ENCODE measurements at places on chromosomes 6 and 20.

DNA sequence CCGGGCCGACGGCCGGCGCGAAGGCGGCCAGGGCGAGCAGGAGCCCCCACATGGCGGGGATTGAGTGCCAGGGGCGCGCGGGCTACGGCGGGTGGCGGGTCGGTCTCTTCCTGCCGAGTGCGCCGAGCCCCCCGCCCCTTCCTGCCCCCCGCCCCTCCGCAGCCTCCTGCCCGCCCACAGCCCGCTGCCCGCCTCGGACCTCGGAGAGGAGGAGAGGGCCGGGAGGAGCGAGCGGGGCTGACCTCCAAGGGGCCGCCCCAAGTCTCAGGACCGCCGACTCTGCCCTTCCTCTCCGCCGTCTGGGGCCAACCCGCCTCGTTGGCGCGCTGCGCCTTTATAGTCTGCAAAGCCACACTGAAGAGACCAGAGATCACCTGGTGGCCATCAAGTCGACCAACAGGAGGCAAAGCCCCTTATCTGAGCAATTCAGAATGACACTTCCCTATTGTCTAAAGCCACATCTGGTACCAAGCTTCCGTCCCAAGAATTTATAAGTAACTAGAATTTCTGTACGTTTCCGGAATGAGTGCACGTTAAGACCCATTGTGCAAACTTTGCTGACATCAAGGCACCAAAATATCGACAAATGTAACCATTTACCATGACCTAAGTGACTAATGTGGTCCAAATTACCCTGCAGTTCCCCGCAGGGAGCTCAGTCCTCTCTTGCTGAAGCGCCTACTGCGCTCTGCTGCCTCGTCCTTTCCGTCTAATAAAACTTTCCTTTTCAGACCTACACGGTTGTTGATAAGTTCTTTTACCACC lies at the start of gene CPXM1:
Gene CPXM1, minus strand, starts transcription at position 107 of the 765 bp plus-strand sequence. Its CDS starts 55 bp downstream, at position 52.
- DNase-seq: no peak

- no peak for DNase-seq
Observed at GRCh38 chr6:52375780-52376556, 14.0 kb downstream of the PAQR8 start.

DNA sequence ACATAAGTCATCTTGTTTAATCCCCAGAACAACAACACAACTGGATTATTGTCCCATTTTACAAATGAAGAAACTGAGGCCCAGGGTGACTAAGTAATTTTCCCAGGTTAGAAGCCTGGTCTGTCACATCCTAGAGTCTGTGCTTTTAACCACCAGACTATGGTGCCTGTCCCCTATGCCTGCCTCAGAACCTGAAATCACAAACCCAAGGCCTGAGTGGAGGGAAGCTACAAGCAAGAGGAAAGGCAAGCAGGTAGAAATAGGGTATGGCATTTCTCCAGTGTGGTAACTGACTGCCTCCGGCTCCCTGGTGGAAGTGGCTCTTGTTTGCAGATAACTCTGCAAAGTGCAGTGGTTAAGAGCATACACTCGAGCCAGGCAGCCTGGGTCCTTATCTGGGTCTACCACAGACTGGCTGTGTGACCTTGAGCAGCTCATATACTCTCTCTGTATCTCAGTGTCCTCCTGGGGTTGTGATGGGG lies 2.5 kb downstream of the TMEM63B start:
- no peak for DNase-seq

DNA sequence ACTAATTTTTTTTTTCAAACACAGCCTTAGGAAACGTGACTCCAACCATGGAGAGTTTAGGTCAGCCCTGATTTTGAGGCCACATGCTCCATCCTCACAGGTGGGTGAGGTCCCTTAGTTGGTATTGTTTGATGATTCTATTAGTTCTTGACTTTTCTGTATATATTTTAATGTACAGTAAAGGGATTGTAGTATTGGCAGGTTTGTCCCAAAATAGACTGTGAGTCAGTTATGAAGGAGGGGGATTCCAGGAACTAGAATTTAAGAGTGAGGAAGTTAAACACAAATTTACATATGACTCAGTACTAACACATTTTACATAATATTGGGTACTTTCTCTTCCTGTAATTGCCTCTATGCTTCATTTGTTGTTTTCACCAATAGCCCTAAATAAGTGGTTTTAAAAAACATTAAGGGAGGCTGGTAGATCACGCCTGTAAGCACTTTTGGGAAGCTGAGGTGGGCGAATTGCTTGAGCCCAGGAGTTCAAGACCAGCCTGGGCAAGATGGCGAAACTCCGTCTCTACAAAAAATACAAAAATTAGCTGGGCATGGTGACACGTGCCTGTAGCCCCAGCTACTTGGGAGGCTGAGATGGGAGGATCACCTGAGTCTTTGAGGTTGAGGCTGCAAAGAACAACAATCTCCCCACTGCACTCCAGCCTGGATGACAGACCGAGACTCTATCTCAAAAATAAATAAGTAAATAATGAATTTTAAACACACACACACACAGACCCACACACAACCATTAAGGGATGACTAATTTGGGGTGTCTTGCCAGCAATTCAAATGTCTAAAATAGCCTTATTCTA lies 81.8 kb downstream of the SGK1 start:
- DNase-seq: no peak

- peak; percentile 45 for DNase-seq
Observed at GRCh38 chr6:6811128-6812009, 222.8 kb downstream of the LY86 start.

GRCh38 chr6:34654061-34654710 lies 42.4 kb downstream of the ILRUN start:
- DNase-seq: no peak

DNA sequence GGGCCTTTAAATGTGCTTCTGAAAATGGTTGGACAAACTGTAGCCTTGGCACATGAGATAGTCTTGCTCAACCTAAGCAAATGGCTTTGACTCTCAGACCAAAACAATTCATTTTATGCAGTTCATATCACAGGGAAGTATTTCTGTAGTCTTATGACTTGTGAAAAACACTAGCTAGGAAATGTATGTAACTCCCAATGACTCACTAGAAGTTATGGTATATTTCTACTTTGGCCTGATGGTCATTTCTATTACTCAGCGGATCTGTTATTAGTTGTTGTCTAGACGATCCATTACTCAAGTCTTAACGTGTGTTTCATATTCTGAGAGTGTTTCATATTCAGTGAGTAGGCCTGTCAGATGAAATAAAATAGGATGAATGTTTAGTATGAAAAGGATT lies 1333.5 kb downstream of the KHDRBS2 start:
- DNase-seq: no peak

GRCh38 chr6:7313505-7314165 lies 636 bp upstream of the SSR1 start:
- DNase-seq: no peak

- DNase-seq: peak; percentile 79
Observed at GRCh38 chr20:21640556-21640955, 64.9 kb upstream of the PAX1 start.

GRCh38 chr6:48765352-48765961 lies 654.5 kb upstream of the PTCHD4 start:
- DNase-seq: peak; percentile 31

DNA sequence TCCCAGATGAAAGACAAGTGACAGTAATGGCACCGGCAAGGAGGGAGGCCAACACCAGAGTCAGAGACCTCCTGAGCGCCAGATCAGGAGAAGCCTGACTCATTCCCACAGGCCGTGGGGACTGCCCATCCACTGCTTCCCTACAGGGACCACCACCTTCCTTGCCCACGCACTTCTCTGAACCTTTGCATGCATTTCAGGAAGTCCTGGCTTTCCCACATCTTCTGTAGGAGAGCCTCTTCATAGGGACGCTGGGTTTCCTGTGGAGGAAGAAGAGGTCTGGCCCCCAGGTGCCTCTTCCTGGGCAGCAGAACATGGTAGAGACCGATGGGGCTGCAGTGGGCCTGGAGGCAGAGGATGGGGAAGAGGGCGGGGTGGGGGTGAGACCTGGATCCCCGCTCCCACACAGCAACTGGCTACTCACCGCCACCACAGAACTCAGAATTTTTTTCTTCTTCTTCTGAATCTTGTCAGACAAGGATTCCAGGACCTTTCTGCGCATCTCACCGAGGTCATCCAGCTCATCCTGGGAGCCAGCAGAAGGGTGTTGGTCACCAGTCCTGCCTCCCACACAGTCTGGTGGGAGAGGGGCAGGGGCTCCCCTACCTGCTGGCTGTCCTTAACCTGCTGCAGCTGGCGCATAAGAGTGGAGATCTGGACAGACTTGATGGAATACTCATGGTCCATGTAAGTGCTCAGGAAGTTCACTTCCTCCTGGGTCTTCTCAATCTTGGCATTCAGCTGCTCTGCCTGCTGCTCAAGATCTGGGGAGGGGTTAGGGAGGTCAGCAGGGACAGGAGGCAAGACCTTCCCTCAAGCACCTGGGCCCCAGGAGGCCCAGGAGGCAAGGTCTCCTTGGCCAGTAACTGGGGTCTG lies 13.7 kb downstream of the C20orf96 start:
- DNase-seq: no peak

- no peak for DNase-seq
Observed at GRCh38 chr6:71015392-71015791, 58.5 kb upstream of the B3GAT2 start.

GRCh38 chr6:151847064-151847463 lies 39.6 kb downstream of the ESR1 start:
- no peak for DNase-seq

DNA sequence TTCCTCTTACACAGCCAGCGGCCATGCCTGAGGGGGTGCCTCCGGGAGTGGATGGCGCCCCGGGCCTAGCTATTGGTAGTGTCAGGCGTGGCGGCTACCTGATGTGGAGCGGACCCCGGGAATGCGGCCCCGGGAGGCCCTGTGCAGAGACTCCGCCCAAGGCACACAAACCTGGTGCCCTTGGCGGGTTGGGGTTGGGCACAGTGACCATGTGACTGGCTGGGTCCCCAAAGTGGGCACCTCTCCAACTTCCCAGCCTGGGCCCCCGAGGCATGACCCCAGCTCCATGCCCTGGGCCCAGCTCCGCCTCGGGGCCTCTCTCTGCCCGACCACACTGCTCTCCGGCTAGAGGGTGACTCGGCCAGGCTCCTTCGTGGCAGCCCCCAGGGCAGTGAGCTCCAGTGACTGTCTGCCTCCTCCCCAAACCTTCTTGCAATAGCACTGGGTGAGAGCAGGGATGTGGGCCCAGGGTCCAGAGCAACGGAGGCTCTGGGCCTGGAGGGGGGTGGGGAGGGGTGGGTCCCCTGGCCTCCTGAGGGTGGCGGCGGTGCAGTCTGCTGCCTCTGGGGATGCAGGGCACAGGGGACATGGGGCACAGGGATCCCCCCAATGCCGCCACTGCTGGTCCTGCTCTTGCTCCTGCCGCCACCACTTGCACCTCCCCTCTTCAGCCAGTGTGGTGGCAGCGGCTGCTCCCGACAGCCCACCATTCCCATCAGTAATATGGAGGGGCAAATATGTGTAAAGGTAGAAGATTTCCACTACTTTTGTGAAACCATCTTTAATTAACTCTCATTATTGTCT lies 942.9 kb upstream of the EPHA7 start:
- no peak for DNase-seq

DNA sequence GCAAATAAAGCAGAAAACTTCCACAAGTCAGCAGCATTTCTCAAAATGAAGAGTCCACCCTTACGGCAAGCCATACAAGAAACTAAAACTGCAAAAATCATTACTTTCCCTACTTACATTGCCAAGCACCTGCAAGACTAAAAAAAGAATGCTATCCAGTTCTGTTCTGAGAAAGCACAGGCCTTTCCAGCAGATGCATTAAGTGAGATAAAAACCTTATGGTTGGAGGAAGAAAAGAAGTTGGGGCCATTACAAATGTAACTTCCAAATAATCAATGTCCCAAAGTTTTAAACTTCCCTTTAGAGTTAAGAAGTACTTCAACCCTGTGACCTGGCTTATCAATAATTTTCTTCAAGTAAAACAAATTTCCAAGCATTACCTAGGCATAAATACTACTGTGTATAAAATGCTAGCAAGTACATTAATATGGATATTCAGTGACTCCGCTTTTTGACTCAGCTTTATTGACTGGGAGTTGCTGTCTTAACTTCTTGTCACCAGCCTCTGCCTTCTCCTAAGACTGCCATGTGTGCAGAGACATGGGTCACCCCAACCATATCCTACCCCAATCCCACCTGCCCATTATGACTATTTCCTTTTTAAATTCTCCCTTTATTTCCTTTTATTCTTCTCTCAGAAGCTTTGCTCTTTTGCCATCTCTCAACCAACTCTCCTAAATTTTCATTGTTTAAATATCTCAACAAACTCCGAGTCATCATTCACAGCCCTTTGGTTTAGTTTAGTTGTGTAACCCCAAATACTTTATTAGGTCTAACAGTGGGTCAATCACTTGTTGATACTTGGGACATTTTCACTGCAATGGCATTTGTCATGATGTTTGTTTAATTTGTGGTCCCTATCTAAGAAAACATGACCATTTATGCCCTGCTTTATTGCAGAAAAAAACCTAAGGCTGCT lies 49.7 kb downstream of the SLC22A23 start:
- DNase-seq: no peak

GRCh38 chr6:6781172-6781872 lies 192.8 kb downstream of the LY86 start:
- DNase-seq: no peak

DNA sequence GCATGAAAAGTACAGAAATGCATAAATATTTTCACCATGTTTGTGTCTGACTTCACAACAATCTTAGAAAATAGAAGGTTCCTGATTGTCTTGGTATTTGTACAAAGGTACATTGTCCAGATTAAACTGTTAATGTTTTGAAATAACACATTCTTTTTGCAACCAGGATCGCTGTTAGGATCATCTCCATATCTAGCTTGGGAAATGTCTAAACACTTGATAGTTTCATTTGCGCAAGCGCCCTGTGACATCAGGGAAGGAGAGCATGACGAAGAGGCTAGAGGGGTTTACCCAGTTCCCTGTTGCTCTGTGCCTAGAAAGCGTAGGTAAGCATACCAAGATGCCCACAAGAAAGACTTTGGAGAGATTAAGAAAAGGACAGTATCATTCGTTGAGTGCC lies 19.4 kb downstream of the ALDH8A1 start:
- DNase-seq: no peak

GRCh38 chr6:145272246-145272645 lies 463.1 kb downstream of the EPM2A start:
- no peak for DNase-seq

GRCh38 chr6:47034926-47035325 lies 7.2 kb downstream of the ADGRF1 start:
- DNase-seq: peak; percentile 91

DNA sequence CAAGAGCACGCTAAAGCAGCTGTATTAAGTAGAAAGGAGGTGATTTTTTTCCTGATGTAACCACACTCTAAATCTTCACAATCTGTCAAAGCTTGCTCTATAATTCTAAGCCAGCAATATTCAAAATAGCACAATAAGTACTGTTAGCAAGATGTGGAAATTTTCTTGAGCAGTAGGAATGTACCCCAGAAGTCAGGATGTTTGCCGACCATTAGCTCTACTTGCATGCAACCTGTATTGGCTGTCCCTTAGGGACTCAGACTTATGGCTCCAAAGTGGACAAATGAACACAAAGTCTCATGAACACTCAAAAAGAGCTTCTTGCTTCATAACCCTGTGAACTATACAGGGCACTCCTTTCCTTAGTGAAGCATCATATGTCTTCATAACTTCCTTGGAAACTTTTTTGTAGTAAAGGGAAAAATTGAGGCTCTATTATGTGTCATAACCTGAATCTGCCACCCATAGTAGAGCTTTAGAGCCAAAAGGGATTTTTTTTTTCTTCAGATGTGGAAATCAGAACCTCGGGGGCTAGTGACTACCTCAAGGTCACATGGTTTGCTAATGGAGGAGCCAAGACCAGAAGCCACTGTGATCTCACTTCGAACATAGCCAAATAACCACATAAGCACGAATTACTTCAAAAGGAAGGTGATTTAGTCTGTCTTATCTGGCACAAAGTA lies 54.5 kb downstream of the ADGRG6 start:
- no peak for DNase-seq

GRCh38 chr6:21457647-21458046 lies 135.9 kb upstream of the SOX4 start:
- no peak for DNase-seq

- no peak for DNase-seq
Observed at GRCh38 chr20:1341561-1342265, 12.8 kb upstream of the SDCBP2 start.
